ENCODE measurements at places on chromosomes 7 and 10. TPM values are rescaled to one million over a fixed set of nuclear protein-coding genes. Genes with fewer than 3 reads are reported as not detected.

The GSTO2 gene
- total RNA-seq, result 2.3 TPM

The ACBD7 gene
- 0.71 TPM for total RNA-seq

The ALOX5 gene
- total RNA-seq, result 0.20 TPM

The OR2A5 gene
- not detected for total RNA-seq
